ENCODE measurements at places on chromosomes 3 and 15.

DNA sequence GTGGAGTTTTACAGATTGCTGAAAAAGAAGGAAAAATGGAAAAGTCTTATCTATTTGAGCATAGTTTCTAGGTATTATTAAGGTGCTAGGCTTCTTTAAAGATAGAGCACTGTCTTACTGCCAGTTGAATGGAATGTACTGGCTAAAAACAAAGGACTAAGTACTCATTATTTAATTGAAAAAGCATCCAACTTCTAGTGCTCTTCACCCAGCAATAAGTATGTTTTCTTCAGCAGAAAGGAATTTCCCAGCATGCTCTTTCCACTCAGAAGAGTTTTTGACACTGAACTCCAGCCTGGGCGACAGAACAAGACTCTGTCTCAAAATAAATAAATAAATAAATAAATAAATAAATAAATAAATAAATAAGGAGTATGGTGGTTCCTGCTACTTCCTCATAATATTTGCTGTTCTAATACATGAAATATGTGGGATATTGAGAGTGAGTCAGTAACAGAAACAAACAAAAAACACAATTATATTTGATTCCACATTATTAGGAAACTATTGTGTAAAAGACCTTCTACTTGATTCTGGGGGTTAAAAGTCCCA lies 70.6 kb downstream of the ATP13A4 start:
- no peak for DNase-seq

- DNase-seq: no peak
Measured at GRCh38 chr15:49696433-49696832, 75.6 kb downstream of the DTWD1 start.

DNA sequence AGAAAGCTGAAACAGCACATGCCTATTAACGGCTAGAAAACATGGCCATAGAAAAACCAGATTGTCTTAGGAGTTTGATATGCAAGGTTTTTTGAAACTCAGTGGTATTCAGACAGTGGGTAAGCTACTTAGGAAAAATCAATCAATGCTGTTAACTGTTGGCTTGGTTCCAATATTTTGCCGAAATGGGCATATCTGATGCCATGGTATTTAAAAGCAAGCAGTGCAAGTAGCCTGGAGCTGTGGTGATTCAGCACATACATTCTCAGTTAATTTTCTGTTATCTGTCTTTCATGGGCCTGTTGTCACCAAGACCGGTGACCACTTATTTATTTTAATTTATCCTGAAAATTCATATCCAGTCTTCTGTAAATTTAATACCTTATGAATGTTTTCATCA lies 17.3 kb upstream of the SUCNR1 start:
- no peak for DNase-seq

DNA sequence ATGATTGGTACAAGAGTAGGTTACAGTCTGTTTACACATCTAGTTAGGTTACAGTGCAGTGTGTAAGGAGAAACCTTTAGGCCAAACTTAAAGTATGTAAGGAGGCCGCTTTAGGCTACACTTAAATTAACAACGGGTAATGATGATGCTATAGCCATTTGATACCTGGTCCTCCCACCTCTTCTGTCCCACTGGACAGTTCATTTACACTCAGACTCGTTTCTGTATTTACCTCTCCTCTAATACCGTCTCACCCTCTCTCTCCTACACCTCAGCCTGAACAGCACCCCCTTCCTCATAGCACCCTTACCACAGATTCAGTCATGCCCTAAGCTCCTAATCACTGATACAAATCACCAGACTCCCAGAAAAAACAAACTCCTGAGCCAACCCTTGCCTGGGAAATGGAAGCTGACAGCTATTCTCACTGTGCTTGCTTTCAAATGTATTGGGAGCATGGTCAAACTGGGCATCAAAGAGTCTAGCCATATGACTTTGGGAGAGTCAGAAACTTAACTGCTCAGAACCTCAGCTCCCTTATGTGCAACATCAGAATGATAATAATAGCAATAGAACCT lies 241.3 kb upstream of the SETMAR start:
- no peak for DNase-seq

DNA sequence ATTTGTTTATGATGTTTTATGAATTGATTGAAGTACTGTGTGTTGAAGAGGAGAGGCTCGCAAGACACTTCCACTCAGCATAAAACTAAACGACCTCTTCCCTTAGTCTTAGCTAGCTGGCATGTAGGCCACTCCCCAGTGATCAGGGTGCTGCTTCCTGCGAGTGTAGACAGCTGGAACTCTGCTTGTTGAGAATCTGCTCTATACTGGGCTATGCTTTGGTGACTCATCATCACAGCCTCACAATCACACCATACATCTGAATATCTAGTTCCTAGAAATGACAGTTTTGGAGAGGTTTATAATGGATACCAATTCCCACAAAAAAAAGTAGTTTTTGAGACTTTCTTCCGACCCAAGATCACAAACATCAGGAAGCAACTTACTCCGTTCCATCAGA lies 1.5 kb upstream of the SLC24A5 start:
- DNase-seq: no peak

GRCh38 chr3:5735896-5736295 lies 548.4 kb downstream of the EDEM1 start:
- no peak for DNase-seq

GRCh38 chr15:100111125-100112060 lies 230.4 kb downstream of the ADAMTS17 start:
- peak; percentile 55 for DNase-seq

DNA sequence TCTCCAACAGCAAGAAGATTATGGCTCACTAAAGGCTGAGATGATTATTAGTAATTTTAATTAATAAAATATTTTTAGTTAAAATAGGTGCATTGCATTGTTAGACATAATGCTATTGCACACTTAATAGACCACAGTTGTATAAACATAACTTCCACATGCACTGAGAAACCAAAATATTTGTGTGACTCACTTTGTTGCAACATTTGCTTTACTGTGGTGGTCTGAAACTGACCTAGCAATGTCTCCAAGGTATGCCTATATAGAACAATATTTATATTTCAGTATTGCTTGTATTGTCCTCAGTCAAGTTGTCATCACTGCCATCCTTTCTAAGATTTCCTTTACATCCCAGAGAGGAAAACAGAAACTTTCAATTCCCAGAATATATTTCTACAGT lies 1215.2 kb downstream of the SI start:
- no peak for DNase-seq

DNA sequence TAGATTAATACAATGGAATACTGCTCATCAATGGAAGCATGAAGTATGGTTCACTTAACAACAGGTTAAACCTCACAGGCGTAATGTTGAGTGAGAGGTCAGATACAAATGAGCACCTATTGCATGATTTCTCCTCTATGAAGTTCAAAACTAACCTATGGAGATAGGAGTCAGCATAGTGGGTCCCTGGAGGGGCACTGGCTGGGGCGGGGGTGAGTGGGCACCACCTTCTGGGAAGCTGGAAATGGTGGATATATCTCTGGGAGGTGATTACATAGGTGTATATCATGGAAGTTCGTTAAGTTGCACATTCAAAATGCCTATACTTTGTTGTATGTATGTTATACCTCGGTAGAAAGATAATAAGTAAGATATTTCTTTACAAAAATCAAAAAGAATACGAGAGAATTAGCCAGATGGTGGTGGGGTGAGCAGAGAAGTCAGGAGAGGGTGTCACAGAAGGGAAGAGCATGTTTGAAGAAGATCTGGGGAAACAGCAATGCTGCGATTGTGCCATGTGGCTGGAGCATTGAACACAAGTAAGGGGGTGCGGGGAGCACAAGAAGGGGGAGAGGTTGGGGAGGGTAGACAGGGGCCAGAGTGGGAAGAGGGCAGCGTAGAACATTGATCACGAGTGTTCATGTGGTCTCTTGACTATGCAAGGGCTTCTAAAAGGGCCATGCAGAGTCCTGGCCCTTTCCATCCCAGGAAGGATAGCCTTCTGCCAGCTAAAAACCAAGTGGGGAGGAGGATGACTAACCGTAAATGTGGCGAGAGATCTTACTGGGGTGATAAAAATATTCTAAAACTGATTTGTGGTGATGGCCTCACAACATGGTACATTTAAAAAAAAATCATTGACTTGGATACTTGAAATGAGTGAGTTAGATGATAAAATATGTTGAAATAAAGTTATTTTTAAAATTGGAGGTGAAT lies 30.2 kb downstream of the ITGA11 start:
- DNase-seq: no peak

- no peak for DNase-seq
Measured at GRCh38 chr3:97778152-97778551, 13.6 kb downstream of the ARL6 start.

- DNase-seq: no peak
Measured at GRCh38 chr15:49047456-49047855, 1.2 kb upstream of the SECISBP2L start.

DNA sequence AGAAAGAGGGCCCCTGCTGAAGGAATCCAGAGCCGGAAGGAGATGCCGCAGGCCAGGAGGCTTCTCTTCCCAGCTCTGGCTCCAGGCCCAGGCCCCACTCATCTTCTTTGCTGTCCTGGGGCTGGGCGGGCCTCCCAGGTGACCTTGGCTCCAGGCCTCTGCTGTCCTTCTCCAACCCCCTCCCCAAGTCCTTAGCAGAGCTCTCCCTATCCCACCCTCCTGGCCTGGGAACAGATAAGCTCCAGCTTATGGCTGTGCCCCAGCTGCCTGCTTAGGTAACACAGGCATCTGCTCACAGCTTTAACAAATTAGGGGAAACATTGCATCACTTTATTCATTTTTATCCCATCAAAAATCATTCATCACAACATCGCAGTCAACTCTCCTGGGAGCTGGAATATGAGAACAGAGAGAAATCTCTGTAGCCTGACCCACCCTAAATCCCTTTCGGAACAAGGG lies 86.9 kb downstream of the SEMA5B start:
- DNase-seq: no peak

- no peak for DNase-seq
Measured at GRCh38 chr3:56970461-56970879, 90.0 kb upstream of the SPATA12 start.

GRCh38 chr3:90180096-90180495 lies 1072.7 kb downstream of the EPHA3 start:
- no peak for DNase-seq

Measured in NAMALWA (cell line).